ENCODE measurements at places on chromosomes 12 and 14.

GRCh38 chr12:54653025-54653424 lies 4.9 kb upstream of the DCD start:
- no peak for DNase-seq

- no peak for DNase-seq
These were observed 14.9 kb upstream of the NFKBIA start for GRCh38 chr14:35419429-35419841.

DNA sequence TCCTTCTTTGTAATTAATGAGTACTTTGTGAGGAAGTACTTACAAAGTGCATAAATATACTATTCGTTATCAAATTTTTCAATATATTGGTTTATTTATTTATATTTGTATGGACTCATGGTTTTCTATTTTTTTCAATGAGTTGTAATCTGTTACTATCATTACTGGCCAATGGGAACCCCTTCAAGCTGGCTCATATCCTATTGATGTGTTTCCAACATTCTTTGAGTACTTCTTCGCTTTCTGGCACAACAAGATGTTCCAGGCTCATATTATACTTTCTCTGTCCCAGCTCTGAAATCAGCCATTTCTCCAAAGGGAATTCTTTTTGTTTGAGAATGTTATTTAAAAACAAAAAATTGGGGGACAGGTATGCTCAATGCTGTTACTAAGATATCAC lies 17.5 kb downstream of the YBX3 start:
- no peak for DNase-seq

GRCh38 chr14:87935081-87935828 lies 57.7 kb downstream of the GALC start:
- DNase-seq = no peak

DNA sequence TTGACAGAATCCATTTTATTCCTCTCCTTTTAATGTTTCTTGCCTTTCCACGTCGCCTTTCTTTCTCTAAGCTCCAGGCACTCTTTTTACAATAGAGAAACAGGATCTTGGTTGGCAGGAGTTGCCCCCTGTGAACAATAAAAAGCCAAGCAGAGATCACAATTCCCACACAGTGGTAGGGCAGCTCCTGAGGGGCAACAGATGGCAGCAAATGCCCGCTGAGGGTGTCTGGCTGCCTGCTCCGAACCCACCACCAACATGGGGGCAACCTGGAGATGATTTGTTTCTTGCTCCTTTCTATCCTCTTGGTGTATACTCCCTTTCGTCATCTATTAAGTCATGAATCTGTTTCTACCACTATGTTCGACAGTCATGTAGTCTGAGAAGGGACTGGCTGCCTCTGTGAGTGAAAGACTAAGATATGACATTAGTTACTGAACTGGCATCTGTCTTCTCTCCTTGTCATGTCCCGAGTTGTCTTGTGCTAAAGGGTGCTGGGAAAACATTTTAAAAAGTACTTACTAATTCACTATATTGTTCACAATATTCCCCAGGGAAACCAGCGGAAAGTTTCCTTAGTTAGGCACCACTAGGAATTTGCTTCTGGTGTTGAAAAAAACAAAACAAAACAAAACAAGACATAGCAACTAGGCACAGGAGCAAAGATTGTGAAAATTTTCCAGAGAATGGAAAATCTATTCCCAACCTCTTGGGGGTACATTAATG lies 170.1 kb downstream of the STXBP6 start:
- DNase-seq = no peak

All from stimulated activated CD4-positive, alpha-beta T cell treated with anti-CD3 and anti-CD28 coated beads, Interleukin-4, amount 100 ng/mL, for 1 hour (primary cell).